ENCODE measurements at places on chromosomes 13 and 19. TPM values are rescaled to one million over a fixed set of nuclear protein-coding genes. Genes with fewer than 3 reads are reported as not detected.

The FPR3 gene
- total RNA-seq = not detected

The PNKP gene
- total RNA-seq = 29.0 TPM

The ZNF681 gene
- 0.96 TPM for total RNA-seq

The RNU6-9 gene
- total RNA-seq = not detected

The POLR1G gene
- total RNA-seq = 12.4 TPM

The ZNF491 gene
- total RNA-seq = 3.9 TPM

The GARIN5A gene
- total RNA-seq = not detected

The EXOC3L2 gene
- total RNA-seq = 0.28 TPM

The ISYNA1 gene
- total RNA-seq = 10.7 TPM

The XAB2 gene
- 30.3 TPM for total RNA-seq

The SLC25A41 gene
- total RNA-seq = not detected

The LSM14A gene
- total RNA-seq = 75.3 TPM

The GIPR gene
- total RNA-seq = 0.38 TPM

The CDC42EP5 gene
- 5.2 TPM for total RNA-seq

The CRTC1 gene
- total RNA-seq = 1.2 TPM

The ANGPTL8 gene
- not detected for total RNA-seq
